Fibroblast of pulmonary artery (primary cell): ENCODE measurements at places on chromosomes 12 and 14.

- DNase-seq = no peak
Observed at GRCh38 chr14:24309538-24310264, at the start of gene LTB4R2. LTB4R2 (plus strand) TSS chr14:24310140; CDS start chr14:24310665, 525 bp downstream.

DNA sequence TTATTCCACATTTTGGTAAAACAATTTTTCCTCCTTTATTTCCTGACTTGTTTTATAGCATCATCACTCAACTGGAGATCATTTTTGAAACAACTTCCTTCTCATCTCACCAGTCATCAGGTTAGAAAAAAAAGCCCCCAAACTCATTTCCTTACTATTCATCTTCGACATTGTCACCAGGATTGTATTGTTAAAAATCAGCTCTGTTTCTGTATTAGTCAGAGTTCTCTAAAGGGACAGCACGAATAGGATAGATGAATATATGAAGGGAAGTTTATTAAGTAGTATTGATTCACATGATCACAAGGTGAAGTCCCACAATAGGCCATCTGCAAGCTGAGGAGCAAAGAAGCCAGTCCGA, 392.6 kb downstream of the FUT8 start:
- DNase-seq = no peak

DNA sequence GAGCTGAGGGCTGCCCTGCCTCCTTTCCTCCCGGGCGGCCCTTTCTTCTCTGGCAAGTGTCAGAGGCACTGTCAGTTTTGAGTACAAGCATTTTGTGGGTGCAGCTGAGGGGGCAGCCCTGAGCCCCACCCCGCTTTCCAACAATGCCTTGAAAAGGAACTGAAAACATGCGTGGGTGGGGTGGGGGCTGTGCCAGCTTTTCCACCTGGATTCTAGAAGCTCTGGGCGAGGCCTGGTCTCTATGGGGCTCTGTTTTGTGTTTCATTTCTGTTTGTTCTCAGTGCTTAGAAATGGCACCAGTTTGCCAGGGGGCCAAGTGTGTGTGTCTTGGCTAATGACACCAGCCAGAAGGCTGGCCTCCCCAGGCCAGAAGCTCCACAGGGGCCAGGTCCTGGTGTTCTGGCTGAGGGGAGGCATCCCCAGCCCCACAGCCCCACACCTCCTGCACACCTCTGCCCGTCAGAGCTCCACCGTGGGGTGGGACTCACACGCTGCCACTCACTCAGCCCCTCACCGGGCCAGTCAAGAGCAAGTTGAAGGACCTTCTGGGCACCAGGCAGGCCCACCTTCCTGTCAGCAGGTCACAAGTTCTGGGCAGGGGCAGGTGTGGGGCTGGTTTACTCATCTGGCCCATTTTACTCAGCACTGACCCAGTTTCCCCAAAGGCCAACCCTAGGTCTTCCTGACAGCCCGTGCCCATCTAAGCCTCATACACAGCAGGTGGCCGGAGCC, 155.1 kb downstream of the CALM1 start:
- no peak for DNase-seq

DNA sequence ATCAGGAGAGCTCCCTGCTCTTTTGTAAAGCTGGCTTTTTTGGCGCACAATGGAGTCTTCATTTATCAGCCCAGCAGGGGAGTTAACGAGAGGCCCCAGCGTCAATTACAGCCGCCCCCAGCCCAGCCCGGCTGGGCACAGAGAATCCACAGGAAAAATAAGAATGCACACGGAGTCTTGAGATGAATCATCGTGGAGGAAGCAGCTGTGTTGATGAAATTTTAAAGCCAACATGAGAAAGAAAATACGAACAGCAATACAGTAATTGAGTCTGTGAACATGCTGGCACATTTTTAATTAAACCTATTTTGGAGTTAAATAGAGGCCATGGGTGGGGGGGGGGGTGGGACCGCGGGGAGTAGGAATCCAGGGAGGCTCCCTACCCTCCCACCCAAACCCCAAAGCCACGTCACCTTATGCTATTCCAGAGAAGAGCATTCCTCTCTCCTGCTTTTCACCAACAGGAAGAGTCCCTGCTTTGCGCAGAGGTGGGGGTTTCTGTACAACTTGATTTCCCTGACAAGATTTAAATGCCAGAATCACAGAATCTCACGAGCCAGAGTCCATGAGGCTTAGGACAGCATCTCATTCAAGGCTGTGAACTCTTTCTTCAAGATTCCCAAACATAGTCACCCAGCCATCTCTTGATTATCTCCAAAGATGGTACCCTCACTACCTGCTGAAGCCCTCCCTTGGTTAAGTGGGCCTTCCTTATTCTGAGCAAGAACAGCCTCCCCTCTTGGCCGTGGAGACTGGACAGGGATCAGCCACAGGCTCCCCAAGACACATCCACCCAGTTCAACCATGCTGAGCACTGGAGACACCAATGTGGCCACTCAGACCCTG, 50.3 kb downstream of the CCNK start:
- peak; percentile 74 for DNase-seq

DNA sequence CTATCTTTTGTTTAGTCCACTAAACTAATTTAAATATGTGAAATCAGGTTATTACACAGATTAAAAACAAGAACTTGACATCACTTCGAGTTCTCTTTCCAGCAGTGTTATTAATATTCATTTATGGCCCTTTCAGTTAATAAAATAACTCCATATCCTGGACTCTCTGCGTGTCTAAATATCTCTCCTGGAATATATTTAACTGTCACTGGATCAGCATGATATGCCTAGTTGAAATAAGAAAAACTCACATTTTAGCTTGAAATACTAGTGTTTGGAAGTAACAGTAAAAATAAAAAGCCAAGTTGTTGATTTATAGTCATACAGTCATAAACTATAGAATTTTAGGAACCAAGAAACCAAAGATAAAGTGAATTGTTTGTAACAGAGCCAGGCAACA, 45.6 kb downstream of the ABCC9 start:
- no peak for DNase-seq

- no peak for DNase-seq
Observed at GRCh38 chr12:57737467-57738460, 778 bp downstream of the AGAP2 start.

GRCh38 chr12:104313568-104314241, 10.2 kb downstream of the EID3 start:
- DNase-seq = no peak

DNA sequence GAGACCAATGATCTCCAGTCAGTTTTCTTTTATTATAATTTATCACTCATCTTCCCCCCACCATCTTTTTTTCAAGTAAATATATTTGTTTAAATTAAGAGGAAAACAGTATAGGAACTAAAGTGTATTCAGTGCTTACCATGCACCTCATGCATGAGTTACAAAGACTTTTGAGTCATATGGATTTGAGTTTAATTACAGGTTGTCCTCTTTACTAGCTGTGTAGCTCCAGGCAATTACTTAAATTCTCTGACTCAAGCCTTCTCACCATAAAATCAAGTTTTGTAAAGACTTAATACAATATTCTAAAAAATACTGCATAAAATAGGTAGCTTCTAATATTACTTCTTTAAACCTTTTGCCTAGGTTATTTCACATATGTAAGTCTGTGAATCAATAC, 251.3 kb downstream of the SLC16A7 start:
- no peak for DNase-seq
